ENCODE measurements at places on chromosomes 12 and 14. TPM values are rescaled to one million over a fixed set of nuclear protein-coding genes. Genes with fewer than 3 reads are reported as not detected.
A peak's percentile ranks its signal among the peaks of the same experiment; 100 is the strongest.

DNA sequence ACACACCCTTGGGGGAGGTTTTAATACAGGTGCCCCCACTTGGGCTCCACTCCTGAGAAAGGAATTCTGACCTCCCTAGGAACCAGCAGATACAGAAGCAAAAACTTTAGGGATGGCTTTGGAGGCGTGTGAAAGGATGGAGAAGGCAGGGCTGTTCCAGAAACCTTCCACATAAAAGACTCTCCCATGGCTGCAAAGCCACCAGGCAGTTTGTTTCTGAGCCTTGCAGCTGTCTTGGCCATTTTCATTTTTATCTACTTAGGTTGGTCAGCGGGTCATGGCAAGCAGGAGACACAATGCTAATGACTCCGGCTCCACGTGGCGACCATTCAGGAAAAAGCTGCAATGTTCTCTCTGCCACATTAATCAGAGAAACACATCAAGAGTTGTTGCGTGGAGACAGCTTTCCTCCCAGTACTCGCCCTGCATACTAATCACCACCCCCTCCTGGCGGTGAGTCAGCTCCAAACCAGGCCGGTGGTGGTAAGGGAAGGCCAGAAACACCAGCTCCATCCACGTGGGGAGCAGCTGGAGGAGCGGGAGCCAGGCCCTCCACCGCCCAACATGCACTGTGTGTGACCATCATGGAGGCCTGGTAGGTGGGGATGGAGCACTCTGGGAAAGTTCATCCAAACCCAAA, 30.9 kb upstream of the IRF2BPL start:
- DNase-seq = peak; percentile 86

GRCh38 chr14:105853907-105854599, 327.7 kb downstream of the TMEM121 start:
- DNase-seq = no peak

DNA sequence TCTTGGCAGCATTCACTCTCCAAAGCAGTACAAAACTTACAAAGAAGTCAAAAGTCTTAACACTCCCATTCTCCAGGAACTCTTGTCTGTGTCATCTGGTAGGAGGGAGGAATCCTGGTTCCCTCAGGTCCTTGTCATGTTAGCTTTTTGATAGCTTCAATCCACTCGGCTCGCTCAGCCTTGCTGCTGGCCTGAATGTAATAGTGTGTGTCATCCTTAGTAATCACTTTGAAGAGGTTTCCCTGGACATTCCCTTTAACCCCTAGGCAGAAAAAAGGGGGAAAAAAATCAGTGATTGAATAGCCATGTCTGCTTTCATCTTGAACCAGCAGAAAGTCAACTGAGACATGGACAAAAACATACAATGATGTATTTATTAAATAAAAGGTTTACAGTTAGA, 24.8 kb downstream of the PLEK2 start:
- DNase-seq = no peak

MANSC4 gene
- not detected for total RNA-seq

CELA1 gene
- not detected for total RNA-seq
